Astrocyte (in vitro differentiated cells and primary cell): ENCODE measurements at places on chromosomes 1 and 21.

GRCh38 chr1:224245188-224245587 lies 62.1 kb downstream of the DEGS1 start:
- no peak for DNase-seq

- no peak for DNase-seq
Observed at GRCh38 chr1:67753776-67754525, 69.0 kb downstream of the GADD45A start.

DNA sequence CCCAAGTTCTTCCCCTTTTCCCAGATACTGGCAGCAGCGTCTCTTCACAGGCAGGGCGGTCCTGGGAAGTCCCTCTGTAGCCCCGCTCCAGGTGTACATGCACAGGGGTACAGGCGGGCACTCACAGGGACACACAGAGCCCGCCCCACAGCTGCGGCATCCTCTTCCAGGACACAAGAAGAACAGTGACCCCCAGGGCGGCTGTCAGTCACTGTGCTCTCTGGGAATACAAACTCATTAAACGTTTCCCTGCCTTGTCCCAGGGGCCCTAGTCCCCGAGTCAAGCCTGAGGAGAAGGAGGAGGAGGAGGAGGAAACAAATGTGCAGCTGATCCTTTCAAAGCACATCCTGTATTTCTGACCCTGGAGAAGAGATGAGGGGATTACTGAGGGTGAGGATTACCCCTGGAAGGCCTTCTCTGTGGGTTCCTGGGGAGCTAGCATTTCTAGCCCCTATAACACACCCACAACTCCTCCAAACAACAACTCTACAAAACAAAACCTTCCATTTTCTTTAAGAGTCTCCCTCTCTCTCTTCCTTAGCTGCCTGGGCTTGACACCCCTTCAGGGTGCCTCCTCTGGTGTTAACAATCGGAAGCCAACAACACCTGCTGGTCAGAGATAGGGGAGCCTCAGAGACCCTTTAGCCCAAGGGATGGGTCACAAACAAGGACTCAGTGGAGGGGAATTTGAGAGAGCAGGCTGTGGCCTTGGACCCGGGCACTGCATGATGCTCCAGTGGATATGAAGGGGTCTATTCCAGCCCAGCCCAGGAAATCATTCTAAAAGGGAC lies 28.4 kb upstream of the DMBX1 start:
- no peak for DNase-seq

GRCh38 chr21:14382486-14382834 lies 486 bp downstream of the HSPA13 start:
- DNase-seq: peak; percentile 12

DNA sequence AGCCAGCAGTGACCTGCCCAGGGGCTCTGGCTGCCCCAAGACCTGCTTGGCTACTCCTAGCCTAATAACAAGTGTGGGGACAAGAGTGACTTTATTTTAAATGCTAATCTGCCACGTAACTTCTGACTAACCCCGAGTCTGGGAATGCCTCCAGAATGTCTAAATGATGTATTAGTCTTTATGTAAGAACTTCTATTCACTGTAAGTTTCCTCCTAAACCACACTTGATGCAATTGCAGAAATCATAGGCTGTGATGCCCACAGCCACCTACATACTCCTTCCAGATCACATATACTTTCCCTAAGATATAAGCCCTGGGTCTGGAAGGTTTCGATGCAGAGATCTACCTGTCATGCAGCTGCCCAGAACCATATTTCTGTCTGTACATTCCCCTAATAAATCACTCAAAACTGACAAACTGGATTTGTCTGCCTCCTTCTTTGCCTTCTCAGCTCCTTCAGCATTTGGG lies 5.9 kb upstream of the VPS45 start:
- peak; percentile 96 for DNase-seq

DNA sequence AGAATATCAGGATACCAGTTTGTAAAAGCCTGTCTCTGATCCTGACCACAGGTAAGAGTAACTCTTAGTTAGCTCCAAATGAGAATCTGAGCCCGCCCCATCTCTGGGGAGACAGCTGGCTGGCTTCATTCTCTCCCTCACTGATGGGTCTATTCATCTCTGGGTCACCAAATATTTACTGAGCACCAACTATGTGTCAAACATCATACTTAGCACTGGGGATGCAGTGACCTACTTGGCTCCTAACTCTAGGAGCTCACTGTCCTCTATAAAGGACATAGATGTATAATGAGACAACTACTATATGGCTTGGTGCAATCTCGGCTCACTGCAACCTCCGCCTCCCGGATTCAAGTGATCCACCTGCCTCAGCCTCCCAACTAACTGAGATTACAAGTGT lies 29.8 kb upstream of the BCL10 start:
- no peak for DNase-seq

DNA sequence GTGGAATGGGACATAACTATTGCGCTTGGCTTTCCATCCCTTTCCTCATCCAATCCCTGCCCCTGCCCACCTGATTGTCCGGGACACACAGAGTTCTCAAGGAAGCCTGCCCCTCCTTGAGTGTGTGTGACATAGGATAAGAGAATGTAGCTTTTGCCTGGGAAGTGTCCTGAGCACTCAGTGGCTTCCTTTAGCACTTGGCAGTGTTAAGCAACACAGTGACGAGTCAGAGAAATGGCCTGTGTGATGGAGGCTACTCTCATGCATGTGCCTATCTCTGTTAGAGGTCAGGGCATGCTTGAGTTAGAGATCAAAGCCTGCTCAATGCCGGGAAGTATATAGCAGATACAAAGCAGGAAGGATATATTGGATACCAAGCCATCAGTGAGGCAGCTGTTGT lies 289.5 kb downstream of the SIPA1L2 start:
- no peak for DNase-seq

GRCh38 chr1:225617479-225617878 lies 35.4 kb downstream of the ENAH start:
- DNase-seq: no peak

- DNase-seq: no peak
Observed at GRCh38 chr1:30754684-30755171, 2.8 kb downstream of the LAPTM5 start.

- no peak for DNase-seq
Observed at GRCh38 chr1:111219557-111220286, 7.8 kb upstream of the CHI3L2 start.

GRCh38 chr21:42855171-42855936 lies 24.0 kb downstream of the WDR4 start:
- no peak for DNase-seq
